Cardiac fibroblast (primary cell): ENCODE measurements at places on chromosomes 11 and 22.

- no peak for DNase-seq
Observed at GRCh38 chr11:83845797-83846196, 559.6 kb upstream of the CCDC90B start.

DNA sequence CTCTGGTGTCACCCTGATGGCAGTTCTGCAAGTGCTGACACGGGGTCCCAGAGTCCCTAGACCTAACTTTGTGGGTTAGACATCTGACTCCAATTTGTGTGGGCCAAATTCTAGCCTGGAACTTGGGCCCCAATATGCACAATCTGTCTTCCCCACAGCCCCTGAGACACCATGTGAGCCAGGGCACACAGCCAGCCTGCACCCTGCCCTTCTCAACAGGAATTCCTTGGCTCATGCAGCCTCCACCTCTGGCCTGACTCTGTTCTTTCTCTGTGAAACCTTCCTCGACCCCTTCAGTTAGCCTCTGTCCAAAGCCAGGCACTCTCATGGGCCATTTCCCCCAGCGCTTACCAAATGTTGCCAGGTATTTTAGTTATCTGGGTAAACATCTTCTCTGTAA is 59.1 kb upstream of the POU2AF1 start:
- no peak for DNase-seq

DNA sequence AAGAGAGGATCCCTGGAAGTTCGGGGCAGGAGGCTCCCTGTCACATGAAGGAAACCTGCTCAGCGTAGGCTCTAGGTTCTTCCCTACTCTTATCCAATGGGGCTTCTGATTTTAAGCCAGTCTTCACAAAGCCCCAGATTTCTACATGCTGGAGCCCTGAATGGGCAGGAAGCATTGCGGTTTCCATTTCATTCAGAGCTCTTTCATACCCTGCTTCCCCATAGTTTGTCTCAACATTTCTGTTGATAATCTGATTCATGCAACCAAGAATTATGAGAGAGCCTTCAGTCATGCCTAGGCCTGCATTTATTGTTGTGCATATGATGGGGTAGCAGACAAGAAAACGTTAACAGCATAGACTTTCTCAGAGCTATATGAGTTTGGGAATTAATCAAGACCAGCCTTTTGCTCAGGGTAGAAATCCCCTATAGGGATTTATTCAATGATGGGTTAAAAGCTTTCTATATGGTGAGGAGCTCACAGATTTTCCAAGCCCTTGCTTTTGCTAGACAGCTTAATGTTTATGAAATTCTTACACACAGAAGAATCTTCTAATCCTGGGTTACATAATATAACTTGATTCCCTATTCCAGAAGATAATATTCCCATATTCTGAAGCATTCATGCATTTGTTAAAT is 15.9 kb downstream of the OR51B4 start:
- no peak for DNase-seq

DNA sequence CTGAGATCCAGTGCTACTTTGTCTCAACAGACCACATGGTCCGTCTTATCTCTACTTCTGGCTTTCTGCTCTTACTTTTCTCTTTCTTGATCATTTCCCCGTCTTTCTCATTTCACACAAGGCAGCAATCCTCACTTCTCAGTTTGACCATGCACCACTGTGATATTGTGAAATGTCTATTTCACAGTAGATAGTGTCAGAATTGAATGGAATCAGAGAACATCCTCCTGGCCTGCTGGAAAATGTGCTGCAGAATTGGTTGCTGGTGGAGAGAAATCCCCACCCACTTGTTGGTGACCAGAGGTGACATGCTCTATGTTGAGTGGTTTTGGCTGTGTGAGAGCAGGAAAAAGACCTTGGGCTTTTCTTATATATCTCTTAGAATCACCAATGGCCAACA is 57.8 kb upstream of the RCN1 start:
- peak; percentile 21 for DNase-seq

DNA sequence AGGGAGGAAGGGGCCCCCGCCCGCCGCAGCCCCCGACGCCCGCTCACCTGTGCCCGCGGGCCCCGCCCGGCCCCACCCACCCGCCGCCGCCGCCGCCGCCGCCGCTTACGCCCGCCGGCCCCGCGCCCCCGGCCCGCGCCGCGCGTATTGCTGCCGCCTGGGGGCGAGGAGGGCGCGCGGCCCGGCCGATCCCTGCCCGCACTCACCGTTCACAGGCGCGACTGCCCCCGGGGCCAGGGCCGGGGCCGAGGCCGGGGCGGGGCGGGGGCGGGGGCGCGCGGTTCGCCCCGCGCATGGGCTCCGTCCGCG is 212 bp downstream of the HRAS start:
- no peak for DNase-seq

DNA sequence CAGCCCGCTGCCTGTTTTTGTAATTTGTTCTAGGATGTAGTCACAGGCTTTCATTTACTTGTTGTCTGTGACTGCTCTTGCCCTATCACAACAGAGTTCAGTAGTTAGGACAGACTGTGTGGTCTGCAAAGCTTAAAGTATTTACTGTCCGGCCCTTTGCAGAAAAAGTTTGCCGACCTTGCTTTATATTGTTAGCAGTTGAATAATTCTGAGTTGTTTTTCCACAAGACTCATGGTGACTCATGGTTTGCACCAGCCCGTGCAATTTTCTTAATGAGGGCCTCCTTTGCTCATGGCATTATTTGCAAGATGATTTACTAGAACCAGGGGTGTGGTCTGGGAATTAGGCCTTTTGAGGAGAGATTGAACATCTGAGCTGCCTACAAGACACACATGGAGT is 110.6 kb downstream of the SCN3B start:
- peak; percentile 67 for DNase-seq

- no peak for DNase-seq
Observed at GRCh38 chr22:22800716-22801115, 86.9 kb upstream of the IGLL5 start.

GRCh38 chr22:33440756-33441155 is 382.6 kb upstream of the SYN3 start:
- DNase-seq = no peak

DNA sequence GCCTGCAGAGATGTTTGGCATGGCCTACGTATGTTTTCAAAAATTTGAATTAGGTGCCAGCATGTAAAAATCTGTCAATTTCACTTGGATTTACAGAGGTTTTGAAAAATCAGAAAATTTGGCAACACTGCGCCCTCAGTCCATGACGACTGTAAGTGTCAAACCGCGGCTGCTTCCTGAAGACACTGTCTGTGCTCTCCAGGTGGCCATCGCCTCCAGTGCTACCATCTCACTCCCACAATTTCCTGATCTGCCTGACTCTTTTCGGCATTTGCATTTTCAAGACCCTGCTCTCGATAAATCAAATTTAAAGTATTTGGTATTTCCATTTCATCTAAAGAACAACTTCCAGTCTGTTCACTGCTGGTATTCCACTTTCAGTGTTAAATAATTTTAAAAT is 34.6 kb downstream of the VSIG10L2 start:
- no peak for DNase-seq

GRCh38 chr11:2701898-2702434 is 2.2 kb upstream of the KCNQ1OT1 start:
- DNase-seq = no peak

GRCh38 chr11:46521961-46522681 is 71.7 kb downstream of the AMBRA1 start:
- peak; percentile 56 for DNase-seq

DNA sequence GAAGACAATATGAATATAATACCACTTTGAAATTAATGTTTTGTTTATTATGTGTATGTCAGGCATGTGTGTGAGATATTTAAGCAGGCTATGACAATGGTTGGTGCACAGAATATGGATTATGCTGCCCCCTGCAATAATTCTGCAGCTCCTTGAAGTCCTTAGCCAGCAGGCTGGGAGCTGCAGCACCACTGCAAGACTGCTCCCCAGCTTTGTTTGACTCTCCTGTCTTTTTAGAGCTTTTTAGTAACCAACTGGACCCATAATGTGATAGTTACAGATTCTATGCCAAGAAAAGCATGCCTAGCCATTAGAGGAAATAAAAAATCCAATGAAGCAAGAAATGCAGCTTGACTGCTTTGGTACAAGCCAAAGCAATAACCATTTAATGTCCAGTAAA is 535.1 kb downstream of the TMEM135 start:
- no peak for DNase-seq

DNA sequence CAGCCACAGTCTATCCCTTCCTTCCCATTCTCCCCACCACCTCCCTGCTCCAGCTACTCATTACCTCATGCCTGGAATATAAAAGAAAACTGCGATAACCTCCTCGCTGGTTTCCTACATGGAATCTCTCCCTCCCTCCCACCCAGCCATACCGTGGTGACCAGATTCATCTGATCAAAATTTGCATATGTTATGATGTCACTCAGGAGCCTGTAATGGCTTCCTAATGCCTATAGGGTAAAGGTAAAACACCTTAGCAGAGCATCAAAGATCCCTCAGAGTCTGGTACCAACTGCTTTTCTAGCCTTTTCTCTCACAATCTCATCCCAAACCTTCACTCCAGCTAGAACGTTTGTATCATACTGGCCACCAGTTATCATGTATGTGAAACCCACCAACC is 19.6 kb downstream of the RTN4RL2 start:
- DNase-seq = no peak

DNA sequence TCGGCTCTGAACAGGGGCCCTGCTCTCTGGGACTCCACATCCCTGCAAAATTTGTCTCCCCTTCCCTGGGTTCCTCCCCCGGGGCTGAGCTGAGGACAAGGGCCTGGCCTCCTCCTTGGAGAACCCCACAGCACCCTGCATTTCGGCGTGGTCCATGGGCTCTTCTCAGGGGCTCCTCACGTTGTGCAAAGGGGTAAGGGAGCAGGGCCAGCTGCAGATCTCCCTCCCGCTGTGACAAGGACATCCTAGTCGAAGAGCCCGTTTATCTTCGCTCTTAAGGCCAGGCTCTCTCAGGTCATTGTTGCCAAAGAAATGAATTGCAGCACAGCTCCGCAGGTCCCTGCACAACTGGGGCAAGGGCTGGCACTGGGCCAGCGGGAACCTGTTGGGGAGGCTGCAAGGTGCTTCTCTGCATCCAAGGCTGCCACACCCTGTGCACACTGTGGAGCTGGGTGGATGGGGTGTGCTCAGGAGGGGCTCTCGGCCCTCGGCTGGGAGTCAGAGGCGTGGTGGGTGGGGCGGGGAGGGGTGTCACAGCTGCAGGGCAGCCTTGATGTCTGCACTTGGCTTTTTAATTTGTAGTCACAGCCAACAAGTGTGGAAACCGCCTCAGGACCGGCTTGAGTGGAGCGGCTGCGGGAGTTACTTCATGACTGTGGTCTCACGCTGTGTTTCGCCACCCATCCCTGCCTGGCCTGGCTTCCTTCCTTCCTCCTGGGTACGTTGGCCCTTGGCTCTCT is 26.6 kb upstream of the SEPTIN5 start:
- no peak for DNase-seq

DNA sequence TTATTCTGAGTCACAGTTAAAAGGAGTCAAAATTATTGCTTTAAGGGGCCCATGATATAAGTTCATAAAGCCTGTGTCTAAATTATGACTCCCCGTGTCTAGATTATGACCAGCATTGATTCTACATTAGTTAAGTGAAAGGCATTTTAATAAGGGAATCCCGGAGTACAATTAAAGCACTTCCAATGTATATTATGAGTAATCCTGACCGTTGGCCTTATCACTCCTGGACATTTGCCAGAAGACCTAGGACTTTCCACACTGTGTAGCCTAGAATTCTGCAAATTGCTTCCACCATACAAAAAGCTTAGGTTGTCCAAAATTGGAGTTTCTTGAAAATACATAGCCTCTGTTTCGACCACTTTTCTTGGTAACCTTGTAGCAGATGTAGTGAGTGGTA is 1292.6 kb downstream of the LRRC4C start:
- no peak for DNase-seq

DNA sequence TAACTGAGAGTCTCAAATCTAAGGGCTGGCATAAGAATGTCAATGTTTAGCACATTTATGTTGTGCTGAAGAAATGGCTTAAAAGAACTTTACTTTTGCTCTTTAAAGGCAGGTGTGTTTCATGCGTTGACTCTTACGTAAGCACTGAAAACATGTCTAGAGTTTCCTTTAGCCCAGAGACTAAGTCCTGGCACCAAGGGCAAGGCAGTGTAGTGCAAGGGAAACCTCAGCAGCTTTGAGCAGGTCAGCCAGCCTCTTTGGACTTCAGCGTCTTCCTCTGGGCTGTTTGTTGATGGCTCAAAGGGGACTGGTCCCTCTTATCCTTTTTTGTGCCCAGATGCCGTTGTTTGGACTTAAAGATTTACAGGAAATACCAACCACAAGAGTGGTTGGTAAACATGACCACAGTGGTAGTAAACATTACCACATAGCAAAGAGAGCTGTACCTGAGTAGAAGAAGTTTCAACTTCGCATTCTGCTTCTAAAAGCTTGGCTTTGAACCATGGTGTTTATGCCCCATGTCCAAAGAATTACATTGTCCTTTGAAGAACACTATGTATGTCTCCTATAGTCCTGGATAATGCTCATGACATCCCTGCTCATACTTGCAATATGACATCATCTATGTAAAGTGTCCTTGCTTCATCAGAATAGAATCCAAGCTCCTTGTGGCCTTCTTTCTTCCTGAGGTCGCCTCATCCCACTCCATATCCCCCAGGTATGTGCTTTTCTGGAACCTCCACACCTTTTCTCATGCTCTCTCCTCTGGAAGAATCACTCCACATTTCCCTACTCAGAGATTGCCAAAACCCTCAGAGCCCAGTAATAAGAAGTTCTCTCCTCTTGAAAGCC is 23.5 kb downstream of the TENM4 start:
- DNase-seq = no peak

DNA sequence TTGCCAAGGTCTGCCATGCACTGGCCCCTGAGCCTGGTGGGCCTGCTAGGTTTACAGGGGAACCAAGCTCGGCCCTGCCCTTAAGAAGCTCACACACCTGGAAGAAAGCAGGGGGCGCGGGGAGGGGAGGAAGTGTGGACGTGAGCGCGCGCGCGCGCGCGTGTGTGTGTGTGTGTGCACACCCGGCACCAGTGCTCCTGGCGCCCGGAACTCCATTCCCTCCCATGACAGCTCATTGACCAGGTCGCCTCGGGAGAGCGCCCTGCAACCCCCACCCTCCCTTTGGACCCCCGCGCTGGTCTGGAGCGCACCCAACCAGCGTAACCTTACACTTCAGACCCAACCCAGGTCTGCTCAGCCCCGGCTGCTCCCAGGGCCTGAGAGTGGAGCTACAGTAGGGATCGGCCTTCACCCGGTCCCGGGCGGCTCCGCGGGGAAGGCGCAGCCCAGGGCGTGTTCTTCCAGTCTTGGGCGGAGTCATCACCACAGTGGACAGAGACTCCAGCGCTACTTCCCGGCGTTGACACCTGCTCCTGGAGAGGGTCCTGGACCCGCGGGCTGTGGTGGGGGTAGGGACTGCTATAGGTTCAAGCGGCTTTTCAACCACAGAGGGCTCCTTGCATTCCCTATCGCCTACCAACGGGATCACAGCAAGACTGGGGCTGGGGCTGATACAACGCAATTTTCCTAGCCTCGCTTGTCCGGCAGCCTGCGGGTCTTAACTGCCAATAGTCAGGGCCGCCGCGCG is 1.5 kb downstream of the GALNT18 start:
- no peak for DNase-seq

- peak; percentile 18 for DNase-seq
Observed at GRCh38 chr11:75524665-75525432, 892 bp downstream of the GDPD5 start.

GRCh38 chr22:23446796-23447350 is 133.2 kb downstream of the IGLL1 start:
- DNase-seq = no peak

- DNase-seq = no peak
Observed at GRCh38 chr22:19802001-19802893, 41.7 kb downstream of the TBX1 start.
